Panc1 (cell line): ENCODE measurements at places on chromosomes 4 and X.

- no peak for DNase-seq
Measured at GRCh38 chrX:101252634-101253033, 33.0 kb downstream of the DRP2 start.

DNA sequence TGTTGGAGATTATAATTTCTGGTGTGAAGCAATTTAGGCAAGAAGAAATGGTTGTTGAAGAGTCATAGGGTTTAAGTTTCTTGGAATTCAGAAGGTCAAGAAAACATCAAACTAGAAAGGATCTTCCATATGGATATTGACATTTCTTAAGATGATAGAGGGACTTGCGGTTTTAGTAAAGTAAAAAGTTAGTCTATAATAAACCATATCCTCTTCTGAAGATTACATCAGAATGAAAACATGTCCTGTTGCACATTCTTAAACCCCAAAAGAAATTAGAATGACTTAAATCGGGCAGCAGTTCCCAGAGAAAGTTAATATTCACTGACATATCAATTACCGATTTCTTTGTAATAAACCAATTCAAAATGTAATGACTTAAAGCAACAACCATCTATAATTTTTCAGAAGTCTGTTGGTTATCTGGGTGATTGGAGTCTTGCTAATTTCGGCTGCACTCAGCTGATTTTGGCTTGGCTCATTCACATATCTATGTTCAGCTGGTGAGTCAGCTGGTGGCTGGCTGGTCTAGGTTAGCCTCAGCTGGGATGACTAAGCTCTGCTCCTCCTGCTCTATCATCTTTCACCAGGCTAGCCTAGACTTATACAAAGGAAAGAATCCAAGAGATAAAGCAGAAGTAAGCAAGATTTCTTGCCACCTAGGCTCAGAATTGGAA, 24.4 kb upstream of the DYNLT3 start:
- DNase-seq = peak; percentile 62

- no peak for DNase-seq
Measured at GRCh38 chr4:6196324-6196723, 4.0 kb downstream of the JAKMIP1 start.

DNA sequence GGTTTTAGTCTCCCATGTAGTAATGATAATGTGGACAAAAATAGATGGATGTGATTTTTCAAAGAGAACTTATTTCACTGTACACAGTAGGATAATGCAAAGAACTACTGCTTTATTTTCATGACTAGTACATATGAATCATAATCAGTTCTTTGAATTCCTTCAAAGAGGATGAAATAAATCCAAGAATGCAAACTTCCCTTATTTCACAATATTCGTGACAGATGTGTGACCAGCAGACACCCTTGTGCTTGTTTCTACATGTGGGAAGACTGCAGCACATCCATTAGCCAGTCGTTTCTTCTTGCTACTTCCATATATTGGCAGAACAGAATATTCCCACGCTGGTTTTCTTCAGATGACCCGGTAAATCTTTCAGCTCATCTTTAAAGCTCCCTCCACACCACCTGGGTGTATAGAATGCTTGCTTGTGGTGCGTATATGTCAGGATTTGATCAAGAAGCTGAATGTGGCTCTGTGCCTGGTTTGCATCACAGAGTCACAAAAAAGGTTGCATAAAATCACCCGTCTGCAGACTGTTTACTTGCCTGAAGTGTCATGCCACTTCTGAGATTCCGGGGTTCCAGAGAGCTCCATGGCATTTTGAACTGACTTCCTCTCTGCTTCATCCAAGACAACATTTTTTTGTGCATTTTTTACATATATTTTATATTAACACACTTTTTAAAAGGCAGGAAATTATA, 47.7 kb upstream of the FAT4 start:
- DNase-seq = no peak

DNA sequence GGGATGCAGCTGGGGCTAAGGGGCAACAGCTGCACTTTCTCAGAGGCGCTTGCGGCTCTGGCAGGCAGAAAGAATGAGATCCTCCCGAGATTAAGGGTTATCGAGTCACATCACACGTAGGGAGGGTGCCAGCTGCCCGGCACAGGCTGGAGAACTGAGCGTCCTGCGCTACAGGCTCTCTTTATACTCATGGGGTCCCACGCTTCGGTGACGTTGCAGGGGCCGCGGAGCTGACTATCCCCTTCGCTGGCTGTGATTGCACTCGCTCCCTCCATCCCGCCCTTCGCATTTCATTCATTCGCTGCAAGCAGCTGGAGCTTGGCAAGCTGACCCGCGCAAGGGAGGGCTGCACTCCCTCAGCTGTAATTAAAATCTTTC, at the start of gene TACR3:
Gene TACR3, minus strand, starts transcription at position 156 of the 378 bp plus-strand sequence. CDS start 310 bp downstream, outside the sequence.
- DNase-seq = no peak

- no peak for DNase-seq
Measured at GRCh38 chr4:101186567-101187184, 160.7 kb downstream of the PPP3CA start.

DNA sequence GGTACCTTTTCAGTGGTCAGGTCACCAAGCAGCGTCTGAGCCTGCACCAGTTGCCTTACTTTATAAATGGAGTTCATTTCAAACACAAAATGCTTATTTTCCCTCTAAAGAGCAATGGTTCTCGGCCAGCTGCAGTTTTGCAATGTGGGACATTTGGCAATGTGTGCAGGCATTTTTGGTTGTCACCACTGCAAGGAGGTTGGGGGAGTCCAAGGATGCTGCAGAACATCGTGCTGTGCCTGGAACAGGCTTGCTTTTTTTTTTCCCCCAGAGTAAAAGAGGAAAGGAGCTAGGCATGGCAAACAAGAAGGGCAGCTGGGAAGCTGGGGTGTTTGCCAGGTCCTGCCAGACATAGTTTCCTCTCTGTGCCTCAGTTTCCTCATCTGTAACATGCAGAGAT, 115.6 kb downstream of the GPR143 start:
- DNase-seq = no peak

DNA sequence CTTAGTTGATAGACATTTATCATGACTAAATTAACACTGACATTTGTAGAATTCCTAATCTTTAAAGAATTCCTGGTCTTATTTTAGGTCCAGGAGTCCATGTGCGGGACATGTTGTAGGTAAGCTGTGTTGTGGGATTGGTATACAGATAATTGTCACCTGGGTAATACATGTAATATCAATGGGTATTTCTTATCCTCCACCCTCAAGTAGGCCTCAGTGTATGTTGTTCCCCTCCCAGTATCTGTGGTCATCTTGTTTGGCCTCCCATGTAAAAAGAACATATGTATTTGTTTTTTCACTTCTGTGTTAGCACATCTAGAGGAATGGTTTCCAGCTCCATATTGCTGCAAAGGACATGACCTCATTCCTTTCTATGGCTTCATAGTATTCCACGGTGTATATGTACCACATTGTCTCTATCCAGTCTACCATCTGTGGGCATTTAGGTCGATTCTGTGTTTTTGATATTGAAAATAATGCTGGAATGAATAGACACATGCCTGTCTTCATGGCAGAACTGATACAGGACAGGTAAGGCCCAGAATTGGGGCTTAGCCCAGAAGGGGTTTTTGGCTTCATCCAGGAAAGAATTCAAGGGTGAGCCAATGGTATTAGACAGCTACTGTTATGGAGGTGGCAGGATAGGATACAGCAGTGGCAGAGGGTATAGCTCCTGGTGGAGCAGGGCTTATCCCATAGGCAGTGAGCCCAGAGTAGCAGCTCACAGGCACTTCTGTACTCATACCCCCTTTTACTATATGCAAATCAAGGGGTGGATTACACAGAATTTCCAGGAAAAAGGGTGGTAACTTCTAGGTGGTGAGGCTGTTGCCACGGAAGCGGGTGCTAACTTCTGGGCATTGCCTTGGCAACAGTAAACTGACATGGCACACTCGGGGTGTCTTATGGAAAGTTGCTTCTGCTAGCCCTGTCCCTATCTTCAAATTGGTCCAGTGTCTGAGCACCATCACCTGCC, 66.1 kb upstream of the WDR1 start:
- DNase-seq = no peak

GRCh38 chrX:72270316-72270866, 6.7 kb downstream of the RPS4X start:
- no peak for DNase-seq

GRCh38 chr4:106809076-106809475, 227.0 kb downstream of the DKK2 start:
- DNase-seq = no peak

- no peak for DNase-seq
Measured at GRCh38 chr4:55636656-55636999, 530 bp upstream of the NMU start.
